ENCODE measurements at places on chromosomes 5 and 9.

- no peak for DNase-seq
Measured at GRCh38 chr5:84290673-84291072, 94.0 kb downstream of the EDIL3 start.

GRCh38 chr5:56451742-56452141, 218.6 kb upstream of the ANKRD55 start:
- no peak for DNase-seq

- peak; percentile 49 for DNase-seq
Measured at GRCh38 chr5:130282049-130282448, 377.8 kb downstream of the CHSY3 start.

GRCh38 chr9:26326563-26326962, 566.0 kb downstream of the CAAP1 start:
- DNase-seq = peak; percentile 59

GRCh38 chr5:53071298-53071697, 38.3 kb downstream of the MOCS2 start:
- DNase-seq = no peak

DNA sequence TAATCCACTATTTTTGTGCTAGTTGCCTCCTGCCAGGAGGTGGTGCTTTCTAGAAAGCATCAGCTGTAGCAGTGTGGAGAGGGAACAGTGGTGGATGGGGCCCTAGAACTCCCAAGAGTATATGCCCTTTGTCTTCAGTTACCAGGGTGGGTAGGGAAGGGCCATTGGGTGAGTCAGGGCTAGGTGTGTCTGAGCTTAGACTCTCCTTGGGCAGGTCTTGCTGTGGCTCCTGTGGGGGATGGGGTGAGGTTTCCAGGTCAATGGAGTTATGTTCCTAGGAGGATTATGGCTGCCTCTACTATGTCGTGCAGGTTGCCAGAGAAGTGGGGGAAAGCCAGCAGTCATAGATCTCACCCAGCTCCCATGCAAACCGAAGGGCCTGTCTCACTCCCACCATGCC, 11.3 kb upstream of the ADAMTS12 start:
- DNase-seq = no peak

- no peak for DNase-seq
Measured at GRCh38 chr9:95027914-95028852, 289.3 kb downstream of the FANCC start.

DNA sequence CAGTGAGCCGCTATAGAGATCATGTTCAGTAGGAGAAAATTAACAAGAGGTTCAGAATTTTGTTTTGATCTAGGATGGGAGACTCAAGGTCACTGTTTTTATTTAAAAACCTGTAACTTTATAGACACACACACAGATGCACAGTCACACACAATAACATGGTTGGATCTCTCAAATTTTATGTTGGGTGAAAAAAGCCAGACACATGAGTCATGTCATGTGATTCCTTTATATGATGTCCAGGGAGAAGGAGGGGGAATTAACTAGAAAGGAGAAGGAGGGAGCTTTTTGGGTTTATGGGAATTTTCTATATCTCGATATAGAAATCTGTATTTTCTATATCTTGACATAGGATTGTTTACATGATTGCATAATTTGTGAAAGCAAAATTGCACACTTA, 17.1 kb downstream of the C6 start:
- no peak for DNase-seq

DNA sequence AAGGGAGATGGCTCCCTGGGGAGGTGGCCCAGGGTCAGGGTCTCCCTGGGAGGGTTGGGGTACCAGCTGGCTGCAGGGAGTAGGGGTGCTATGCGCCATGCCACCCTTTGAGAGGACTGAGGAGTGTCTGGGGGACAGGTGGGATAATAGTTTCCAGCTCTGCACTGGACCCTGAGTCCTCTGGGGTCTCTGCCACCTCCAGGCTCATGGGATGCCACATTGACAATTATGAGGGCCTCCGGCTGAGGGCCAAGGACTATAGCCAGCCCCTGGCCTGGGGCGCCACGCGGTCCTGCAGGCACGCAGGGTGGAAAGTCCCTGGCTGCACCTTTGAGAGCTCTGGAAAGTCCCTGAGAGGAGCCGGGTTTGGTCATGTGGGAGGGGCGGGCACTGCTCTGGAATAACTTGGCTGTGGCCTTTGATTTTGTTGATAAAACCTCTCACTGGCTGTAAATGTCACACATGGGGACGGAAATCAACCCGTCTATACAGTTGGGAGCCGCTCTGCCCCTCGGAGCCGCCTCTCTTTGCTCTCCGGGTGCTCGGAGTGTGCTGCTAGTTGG, 16.0 kb downstream of the TRAF2 start:
- no peak for DNase-seq

- no peak for DNase-seq
Measured at GRCh38 chr5:157459715-157460599, at the start of gene NIPAL4. Gene NIPAL4, plus strand, starts transcription at chr5:157460213. Its CDS starts 108 bp downstream, at chr5:157460321.

DNA sequence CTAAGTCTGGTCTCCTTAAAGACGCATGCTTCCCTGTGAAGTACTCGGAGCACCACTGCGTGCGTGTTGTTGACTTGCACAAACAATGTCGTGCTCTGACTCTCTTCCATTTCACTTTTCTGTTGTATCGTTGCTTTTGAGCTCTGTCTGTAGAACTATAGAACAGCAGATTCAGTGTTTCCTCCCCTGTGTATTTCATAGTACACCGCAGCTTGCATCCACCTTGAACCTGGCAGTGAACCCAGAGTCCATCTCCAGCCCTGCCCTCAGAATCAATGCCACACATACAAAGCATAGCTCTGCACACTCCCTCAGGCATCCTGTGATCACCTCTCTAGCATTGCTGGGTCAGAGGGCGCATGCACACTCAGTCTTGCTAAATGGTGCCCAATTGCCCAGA, 37.2 kb upstream of the ADAMTS2 start:
- no peak for DNase-seq

GRCh38 chr5:144427866-144428265, 257.2 kb downstream of the KCTD16 start:
- no peak for DNase-seq

GRCh38 chr5:111585291-111585690, 73.0 kb upstream of the STARD4 start:
- DNase-seq = no peak
